ENCODE measurements at places on chromosomes 12 and 14.

GRCh38 chr12:67578976-67579661, 69.4 kb upstream of the DYRK2 start:
- DNase-seq: no peak

- no peak for DNase-seq
Measured at GRCh38 chr12:130196827-130197226, 34.6 kb downstream of the FZD10 start.

GRCh38 chr14:66311990-66312389, 174.2 kb upstream of the CCDC196 start:
- DNase-seq: no peak

- DNase-seq: no peak
Measured at GRCh38 chr14:78401866-78402265, 231.7 kb downstream of the NRXN3 start.

DNA sequence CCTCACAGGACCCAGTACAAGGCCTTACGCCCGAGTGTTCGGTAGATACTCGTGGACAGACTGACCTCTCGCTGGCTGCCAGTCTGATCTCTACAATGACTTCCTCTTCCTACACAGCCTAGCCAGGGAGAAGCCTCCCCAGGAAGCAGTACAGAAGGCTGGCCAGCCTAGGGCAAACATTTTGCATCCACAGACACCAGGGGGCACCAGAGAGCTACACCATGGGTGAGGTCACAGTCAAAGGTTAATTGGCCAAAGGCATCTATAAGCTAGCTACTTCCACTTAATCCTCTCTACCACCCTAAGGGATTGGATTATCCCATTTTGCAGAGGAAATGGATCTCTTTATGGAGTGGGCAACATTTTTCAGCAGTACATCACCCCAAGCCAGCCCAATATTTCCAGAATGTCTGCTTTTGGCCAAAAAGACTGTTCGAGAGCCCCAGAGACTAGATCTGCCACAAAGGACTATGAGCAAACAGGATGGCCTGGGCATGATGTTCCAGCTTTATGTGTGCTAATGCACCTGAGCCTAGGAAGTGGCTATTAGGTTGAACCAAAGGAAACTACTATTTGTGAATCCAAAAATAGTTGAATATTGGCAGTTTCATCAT, 14.6 kb upstream of the PNMA1 start:
- DNase-seq: no peak

- no peak for DNase-seq
Measured at GRCh38 chr12:1635301-1636095, 6.5 kb downstream of the WNT5B start.

GRCh38 chr12:124648710-124649384, 81.4 kb upstream of the NCOR2 start:
- no peak for DNase-seq

DNA sequence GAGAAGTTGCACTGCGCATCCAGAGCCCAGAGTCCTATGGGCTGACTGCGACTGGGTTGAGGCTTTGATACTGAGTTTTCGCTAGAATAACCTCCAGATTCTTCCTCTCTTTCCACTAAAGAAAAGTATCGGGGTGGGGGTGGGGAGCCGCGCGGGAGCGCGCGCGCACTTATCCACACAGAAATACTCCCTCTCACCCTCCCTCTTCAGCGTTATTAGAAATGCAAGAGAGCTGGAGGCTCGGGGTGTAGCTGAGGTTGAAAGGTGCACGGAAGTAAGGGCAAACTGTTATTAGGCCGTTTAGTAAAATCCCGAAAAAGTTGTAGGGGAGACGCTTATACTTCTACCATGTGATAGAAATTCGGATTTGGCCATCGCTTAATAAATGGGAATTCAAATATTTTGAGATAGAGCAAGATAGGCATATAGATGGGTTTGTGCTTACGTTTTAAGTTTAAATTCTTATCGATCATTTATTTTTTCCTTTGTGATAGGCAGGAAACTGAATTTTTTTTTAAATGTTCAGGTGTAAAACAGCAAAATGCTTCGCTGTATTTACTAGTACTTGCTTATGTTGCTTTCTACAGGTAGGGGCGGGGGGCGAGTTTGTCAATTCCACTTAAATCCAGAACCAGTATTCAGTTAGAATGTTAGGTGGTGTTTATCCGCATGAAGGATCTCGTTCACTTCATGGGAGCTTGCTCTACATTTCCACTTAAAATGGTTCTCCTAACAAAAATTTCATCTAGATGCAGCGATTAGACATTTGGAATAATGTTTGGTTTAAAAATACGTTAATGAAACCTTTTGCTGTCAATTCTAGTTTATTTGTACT, 1.1 kb downstream of the ARHGAP5 start:
- peak; percentile 71 for DNase-seq

DNA sequence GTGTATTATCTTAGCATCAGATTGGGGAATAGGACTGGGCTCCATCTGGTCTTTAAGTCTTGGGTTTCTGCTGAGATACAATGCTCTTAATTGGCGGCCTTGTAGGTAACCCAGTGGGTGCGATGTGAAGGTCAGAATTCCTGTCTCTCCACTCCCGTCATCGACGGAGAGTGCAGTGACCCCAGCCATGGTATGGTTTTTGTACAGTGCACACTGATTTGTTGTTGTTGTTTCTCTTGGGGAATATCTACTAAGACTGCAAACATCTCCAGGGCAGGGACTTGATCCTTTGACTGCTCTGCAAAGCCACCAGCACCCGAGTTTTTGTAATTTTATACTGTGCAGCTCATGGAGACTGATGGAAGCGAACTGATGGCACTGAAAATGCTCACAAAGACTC, 41.4 kb downstream of the KCNA1 start:
- no peak for DNase-seq

Measured in left kidney (tissue), 8 donors.